ENCODE measurements at places on chromosomes 7 and 10.

- DNase-seq = no peak
Measured at GRCh38 chr7:11194492-11194891, 220.8 kb downstream of the PHF14 start.

DNA sequence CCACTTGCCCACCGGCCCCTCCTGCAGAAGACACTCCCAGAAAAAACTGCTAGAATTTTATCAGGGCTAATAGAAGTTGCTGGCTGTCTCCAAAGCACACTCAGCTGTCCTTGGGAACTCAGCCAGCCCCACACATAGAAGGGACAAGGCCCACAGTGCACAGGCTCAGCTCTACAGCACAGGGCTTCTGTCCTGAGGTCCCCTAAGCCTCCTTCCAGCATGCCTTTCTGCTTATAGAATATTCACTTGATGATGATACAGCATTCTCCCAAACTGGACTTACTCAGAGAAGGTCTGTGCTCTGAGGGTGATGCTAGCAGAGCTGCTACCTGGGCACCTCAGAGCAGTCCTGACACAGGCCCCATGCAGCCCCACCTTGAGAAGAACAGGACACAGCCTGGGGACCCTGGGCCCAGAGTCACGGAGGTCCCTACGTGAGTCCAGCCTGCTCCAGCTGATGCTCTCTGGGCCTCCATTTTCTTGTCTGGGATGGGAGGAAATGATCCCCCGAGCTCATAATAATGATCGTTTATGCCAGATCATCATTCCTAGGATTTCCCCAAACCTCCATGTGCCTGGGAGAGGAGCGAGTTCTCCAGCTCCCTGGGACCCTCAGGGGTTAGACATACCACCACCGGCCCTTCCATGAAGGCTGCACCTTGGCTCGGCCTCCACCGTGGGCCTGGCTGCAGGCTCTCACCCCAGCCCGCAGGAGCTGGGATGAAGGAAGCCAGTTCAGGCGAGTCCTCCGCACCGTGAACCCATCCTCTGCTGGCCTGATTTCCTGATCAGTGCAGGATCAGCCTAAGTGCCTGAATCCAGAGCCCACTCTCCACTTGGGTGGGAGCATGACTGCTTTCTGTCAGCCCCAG, 145.6 kb downstream of the ZNF248 start:
- DNase-seq = no peak

- no peak for DNase-seq
Measured at GRCh38 chr7:51144178-51144577, 172.4 kb downstream of the COBL start.

DNA sequence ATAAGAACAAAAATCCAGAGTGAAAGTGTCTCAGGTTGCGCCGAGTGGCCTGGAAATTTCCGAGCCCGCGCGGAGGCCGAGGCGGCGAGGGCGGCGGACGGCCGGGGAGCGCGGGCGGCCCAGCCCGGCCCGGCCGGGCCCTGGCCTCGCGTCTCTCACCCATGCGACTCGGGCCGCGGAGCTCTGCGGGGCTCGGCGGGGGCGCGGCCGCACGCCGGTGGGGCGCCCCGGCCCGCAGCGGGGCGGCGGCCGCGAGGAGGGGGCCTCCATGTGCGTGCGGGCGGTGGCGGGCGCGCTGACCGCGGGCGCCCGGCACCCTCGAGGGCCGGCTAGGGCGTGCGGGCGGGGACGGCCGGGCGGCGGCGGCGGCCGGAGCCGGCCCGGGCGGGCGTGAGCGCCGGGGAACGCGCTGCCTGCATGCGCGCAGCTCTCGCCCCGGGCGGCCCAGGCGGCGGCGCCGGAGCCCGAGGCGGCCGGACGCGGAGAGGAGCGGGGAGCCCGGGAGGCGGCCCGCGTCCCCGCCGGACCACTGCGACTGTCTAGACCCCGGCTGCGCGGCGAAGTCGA, 302 bp upstream of the EN2 start:
- DNase-seq = no peak

GRCh38 chr7:101911800-101912715, 94.6 kb downstream of the CUX1 start:
- no peak for DNase-seq

GRCh38 chr7:45703911-45704682, 129.9 kb downstream of the ADCY1 start:
- DNase-seq = no peak

DNA sequence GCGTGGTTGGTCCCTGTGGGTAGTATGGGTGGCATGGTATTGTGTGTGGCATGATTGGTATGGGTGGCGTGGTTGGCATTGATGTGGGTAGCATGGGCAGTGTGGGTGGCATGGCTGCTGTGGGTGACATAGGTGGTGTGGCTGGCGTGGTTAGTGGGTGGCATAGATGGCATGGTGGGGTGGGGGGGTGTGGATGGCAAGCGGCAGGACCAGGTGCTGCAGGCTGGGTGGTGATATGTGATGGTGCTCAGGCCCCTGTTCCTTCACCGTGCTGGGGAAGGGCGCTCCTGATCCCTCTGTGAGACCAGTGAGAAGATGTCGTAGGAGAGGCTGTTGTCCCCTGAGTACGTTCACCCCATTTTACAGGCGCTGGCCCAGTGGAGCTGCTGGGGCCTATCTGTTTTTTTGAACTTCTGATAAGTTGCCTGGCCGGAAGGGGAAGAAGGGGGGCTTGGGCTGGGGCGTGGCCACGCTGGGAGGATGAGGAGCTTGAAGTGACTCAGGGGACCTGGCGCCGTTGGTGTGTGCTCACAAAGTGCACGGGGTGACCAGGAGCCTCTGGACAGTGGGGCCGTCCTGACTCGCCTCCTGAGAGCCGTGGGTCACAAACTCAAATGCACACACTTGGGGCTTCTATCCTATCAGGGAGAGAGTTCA, 17.5 kb downstream of the INPP5A start:
- DNase-seq = no peak

- peak; percentile 94 for DNase-seq
Measured at GRCh38 chr10:102432162-102432950, at the start of gene CUEDC2. Gene CUEDC2, minus strand, starts transcription at chr10:102432574. Its CDS starts 7,386 bp downstream, at chr10:102425188.

- DNase-seq = no peak
Measured at GRCh38 chr10:132027423-132027983, 38.2 kb upstream of the JAKMIP3 start.

GRCh38 chr10:132960071-132960472, 17.7 kb upstream of the CFAP46 start:
- no peak for DNase-seq

DNA sequence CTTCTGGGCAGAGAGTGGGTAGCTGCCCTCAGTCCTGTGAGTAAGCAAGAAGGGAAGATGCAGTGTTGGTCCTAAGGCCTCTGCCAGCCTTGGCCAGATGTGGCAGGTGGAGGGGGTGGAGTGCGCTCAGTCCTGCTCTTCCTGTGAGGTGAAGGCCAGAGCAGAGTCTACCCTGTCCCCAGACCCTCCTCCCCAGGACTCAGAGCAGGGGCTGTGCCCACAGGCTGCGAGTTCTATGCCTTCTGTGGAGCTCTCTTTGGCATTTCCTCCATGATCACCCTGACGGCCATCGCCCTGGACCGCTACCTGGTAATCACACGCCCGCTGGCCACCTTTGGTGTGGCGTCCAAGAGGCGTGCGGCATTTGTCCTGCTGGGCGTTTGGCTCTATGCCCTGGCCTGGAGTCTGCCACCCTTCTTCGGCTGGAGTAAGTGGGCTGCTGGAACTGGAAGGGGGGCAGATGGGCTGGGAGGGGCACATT, 4.0 kb downstream of the OPN4 start:
- DNase-seq = no peak

DNA sequence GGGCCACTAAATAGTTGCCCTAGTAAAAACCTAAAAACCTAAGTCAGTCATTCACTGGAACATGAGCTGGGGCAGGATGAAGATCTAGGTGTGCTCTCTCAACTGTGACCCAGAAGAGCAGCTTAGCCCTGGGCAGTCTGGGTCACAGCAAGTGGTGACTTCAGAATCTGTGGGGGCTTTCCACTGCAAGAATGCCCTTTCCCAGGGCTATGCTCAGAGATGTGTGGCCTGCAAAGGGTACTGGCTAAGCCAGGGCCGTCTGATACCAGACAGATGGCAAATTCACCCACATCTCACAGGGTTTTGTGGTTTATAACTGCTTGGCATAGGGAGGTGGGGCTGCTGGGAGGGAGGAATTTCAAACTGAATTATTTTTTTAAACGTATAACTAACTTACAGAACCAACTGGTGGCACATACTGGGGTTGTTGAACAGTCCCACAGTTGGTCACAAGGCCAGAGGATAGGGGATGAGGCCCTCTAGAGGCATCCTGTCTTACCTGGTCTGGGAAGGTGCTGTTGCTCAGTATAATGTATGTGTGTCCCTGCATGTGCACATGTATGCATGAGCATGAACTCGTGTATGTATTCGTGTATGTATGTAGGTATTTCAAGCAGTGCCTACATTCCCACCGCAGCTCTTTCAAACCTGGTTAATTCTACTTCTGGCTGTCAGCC, 63.2 kb downstream of the PRPF18 start:
- DNase-seq = no peak

GRCh38 chr7:27300421-27300820, 57.8 kb downstream of the EVX1 start:
- DNase-seq = no peak

DNA sequence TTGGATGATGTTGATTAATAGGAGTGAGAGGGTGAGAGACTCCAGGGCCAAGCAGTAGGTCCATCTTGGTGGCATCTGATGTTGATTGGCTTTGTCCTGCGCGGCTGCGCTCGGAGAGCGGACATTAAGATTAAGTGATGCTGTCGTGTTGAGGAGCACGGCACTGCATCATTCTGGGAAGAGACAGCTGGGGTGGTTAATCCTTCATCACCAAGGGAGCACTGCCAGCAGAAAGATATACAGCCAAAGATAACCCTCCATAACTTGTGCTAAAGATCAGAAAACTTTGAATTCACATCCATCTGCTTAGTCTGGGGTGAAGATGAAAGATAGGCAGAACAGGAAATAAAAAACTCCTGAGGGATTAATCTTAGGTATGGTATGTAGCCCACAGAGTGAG, 208.3 kb downstream of the LRMDA start:
- no peak for DNase-seq

DNA sequence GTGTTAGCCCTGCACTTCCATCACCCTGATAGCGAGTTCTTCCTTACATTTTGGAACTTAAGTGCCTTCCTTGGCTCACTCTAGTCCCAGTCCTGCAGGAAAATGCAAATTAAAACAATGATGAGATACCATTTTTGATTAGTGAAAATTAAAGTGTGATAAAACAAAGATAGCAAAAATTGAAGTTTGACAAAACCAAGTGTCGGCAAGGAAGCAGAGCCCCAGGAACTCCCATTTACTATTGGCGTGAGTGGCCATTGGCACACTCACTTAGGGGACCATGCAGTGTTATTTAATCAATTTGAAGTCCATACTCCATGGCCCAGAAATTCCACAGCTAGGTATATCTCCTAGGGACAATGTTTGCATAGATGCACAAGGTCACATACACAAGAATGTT, 28.4 kb downstream of the LAMB4 start:
- no peak for DNase-seq

DNA sequence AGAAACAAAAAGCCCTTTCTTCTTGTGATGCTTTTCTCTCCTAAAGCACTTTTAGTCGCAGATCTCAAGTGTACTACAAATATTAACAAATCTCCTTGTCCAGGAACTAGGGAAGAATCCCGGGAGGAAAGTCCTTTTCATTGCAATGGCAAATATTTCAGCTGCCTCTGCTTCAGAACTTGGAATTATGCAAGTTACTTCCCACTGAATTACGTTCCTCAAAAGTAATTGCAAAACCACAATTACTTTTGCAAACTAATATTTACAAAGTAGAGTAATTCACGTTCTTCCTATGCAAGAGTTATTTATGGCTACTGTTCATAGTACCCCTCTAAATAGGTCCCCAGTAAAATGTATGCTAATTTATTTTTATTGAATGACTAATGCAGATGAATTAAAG, 14.5 kb downstream of the PRKCQ start:
- DNase-seq = no peak

DNA sequence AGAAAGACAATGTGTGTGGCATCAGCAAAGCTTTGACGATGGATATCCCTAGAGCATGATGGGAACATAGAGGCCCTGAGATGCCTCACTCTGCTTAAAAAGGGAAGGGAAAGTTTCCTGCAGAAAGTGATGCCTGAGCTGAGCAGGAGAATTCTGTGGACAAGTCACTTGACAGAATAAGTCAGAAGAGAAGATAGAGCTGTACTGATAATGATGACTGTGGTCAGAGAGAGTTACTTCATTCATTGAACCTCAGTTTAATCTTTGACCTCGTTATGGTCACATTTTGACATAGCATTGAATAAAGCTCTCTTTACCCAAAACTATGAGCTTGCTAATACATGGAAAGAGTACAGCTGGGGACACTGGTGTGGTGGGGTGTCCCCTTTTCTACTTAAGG, 7.6 kb downstream of the CUBN start:
- no peak for DNase-seq

DNA sequence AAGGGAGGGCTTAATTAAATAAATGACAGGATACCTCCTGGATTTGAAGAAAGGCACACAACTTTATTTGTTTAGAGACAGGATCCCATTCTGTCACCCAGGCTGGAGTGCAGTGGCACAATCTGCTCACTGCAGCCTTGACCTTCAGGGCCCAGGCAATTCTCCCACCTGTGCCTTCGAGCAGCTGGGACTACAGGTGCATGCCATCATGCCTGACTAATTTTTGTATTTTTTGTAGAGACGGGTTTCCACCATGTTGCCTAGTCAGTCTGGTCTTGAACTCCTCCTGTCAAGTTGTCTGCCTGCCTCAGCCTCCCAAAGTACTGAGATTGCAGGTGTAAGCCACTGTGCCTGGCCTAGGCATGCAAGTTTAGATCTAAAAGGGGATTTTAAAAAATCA, 272.7 kb upstream of the MBL2 start:
- no peak for DNase-seq

DNA sequence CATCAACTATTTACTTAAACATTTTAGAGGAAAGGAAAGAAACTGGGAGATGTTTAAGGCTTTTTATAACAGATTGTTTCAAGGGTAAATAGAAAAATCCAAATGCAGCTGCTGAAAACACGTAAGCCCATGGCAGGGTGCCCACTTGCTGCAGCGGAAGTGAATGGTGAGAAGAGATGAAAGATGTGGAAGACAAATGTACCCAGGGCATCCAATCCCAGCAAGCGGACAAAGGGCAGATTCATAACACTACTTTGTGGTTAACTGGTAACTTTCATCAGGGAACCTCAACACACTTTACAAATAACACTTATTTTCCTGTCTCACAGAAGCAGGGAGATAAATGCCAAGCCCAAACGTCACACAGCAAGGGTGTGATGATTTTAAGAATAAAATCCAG, 358.4 kb downstream of the KCNMA1 start:
- DNase-seq = no peak

DNA sequence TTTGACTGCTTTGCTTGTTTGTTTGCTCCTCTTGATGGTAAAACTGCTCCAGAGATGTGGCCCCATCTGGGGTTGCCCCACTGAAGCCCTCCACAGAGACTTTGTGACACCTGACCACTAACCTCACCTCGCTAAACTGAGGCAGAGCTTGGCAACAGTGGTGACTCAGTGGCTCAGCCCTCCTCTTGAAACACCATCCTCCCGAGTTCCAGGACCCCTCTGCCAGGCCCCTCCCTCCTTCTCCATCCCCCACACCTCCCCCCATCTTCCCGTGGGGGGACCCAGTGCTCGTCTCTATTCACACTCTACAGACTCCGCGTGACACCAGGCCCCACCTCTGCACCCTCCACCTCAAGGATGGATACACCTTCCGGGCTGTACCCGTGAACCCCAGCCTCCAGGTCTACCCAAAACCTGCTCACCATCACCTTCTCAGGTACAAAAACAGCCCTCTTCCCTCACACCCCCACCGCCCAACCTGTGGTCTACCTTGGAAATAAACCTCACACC, 19.0 kb upstream of the RET start:
- DNase-seq = no peak

Data from stimulated activated CD8-positive, alpha-beta memory T cell treated with anti-CD3 and anti-CD28 coated beads, Interleukin-15, amount 100 ng/mL, for 24 hours (primary cell).